ENCODE measurements at places on chromosomes 1 and 21. TPM values are rescaled to one million over a fixed set of nuclear protein-coding genes. Genes with fewer than 3 reads are reported as not detected.

Gene SLX9
- 7.3 TPM for total RNA-seq

Gene OR11L1
- total RNA-seq, result not detected

DNA sequence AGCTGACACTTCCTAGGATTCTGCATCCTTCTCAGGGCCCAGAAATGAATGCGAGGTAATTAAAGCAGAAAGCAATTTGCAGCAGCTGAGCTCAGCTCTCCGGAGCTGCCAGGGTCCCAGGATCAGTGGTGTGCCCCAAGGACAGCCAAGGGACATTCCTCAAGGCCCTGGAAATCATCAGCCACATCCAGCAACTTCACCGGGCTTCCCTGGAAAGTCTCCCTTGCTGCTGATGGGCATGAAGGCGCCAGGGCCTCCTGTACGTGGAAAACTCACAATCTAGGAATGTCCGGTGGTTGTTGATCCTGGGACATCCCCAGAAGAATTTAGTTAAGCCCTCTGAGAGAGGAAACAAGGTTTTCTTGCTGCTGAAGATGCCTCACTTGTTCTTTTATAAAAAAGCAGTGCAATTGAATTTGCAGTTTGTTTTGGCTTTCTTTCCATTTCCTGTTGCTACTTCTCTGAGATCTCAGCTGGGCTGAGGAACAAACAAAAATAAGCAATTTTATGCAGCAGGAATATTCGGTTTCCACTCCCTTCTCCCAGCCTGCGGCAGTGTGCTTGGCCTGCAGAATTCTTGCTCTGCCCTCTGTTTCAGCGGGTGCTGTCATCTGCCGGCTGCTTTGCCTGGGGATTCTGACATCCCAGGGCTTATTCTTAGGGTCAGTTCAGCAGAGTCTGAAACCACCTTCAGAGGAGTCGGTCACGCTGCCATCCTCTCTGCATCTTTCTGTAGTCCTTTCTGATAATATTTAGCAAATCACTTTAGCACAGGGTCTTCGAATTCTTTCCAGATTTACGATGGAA lies 85.9 kb downstream of the TCP10L start:
- DNase-seq, result no peak

DNA sequence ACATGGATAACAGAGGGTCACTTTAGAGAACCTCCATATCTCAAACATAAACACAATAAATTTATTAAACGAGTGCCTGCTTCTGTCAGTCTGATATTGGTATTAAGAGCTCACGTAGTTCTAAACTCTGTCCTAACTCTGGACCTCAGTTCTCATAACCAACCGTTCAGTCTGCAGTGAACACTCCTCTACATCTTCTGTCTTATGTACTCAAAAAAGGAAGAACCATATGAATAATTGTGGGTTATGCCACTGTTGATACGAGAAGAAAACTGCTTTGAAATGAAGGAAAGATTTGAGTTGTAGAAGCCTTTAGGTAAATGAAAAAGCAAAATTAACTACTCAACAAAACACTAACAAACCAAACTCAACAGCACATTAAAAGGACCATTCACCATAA lies 53.7 kb downstream of the DPYD start:
- no peak for DNase-seq

GRCh38 chr1:162551969-162552683 lies 9.4 kb upstream of the UAP1 start:
- DNase-seq, result no peak

DNA sequence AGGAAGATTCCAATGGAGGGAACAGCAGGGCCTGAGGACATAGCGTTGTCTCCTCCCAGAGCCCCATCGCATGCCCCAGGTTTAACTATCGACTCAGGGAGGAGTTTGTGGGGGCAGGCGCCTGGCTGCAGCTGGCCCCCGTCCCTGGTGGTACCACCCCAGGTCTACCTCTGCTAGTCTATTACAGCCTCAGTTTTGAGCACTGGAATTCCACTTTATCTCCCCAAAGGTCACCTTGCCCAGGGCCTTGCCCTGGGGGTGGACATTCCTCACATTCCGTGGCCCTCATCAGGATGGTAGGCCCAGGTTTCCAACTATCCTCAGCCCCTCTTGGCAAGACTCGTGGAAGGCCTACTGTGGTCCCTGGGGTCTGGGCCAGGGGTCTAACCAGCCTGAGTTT lies 65.4 kb upstream of the SSBP3 start:
- no peak for DNase-seq

Data from frontal cortex (tissue), 4 donors.